ENCODE measurements at places on chromosomes 5 and 9.

- no peak for DNase-seq
Observed at GRCh38 chr9:137611623-137612609, 6.4 kb downstream of the ARRDC1 start.

GRCh38 chr9:68844157-68844556, 139.1 kb downstream of the PIP5K1B start:
- no peak for DNase-seq

DNA sequence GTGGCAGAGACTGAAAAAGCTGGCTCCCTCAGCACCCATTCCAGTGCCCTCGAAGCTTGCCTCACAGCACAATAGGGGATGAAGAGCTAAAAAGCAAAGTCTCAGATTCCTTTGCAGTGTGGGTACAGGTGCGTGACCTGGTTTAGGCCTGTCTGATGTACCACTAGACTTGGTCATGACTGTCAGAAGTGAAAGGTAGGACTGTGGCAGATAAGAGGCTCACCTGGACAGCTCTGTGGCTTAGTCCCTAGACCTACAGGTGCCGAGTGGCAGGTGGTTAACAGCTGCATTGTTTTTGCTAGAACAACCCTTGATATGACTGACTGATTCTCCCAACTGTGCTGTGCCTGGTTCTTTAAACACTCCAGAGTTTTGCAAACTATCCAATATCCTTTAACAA, 14.7 kb upstream of the SFXN1 start:
- no peak for DNase-seq

DNA sequence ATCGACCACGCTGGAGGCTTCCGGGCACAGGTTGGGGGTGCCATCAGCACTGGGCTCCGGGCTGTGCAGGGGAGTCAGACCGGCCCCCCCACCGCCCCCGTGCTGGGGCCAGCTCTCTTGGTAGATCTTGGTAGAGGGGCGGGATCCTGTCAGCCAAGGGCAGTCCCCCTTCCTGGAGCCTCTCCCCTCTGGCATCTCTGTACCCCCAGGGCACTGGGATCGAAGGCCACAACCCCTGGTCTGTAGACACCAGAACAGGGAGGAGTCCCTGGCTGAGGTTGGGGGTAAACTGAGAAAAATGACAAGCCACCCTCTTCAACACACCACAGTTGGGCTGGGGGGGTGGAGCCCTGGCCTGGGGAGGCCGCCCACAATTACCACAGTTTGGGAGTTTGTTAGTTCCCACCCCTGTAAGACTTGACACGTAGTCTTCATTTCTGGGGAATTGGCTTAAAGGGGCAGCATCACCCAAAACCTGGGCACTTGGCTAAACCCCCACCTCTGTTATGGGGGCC, 882 bp downstream of the CERCAM start:
- DNase-seq: no peak

GRCh38 chr5:164256351-164256750, 750.9 kb downstream of the MAT2B start:
- no peak for DNase-seq

DNA sequence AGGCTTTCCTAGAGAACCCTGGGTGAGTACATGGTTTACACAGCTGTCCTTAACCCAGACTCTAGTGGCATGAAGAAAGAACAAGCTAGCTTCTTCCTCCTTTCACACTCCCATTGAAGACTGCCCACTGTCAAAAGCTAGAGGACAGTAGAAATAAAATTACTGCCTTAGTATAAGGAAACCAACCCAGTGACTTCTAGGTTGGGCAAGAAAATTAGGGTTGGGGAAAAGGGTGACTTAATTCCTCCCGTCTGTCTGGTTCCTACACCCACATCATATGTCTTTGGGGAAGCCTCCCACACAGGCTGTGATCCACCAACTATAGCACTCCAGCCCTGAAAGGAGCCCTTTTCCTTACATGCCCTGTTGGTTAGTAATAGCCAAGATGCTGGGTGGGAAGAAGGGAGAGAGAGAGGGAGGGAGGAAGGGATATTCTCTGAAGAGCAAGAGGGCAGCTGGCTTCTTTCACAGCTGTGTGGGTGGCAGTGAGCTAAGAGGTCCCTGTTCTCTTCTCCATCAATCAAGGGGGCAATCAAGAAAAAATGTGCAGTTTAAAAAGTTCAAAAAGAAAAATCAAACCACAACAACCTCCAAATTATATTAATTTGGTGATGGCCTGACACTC, 21.7 kb downstream of the HBEGF start:
- DNase-seq: no peak

GRCh38 chr9:68762570-68762969, 57.5 kb downstream of the PIP5K1B start:
- no peak for DNase-seq

- no peak for DNase-seq
Observed at GRCh38 chr9:109086221-109086620, 33.5 kb downstream of the TMEM245 start.

DNA sequence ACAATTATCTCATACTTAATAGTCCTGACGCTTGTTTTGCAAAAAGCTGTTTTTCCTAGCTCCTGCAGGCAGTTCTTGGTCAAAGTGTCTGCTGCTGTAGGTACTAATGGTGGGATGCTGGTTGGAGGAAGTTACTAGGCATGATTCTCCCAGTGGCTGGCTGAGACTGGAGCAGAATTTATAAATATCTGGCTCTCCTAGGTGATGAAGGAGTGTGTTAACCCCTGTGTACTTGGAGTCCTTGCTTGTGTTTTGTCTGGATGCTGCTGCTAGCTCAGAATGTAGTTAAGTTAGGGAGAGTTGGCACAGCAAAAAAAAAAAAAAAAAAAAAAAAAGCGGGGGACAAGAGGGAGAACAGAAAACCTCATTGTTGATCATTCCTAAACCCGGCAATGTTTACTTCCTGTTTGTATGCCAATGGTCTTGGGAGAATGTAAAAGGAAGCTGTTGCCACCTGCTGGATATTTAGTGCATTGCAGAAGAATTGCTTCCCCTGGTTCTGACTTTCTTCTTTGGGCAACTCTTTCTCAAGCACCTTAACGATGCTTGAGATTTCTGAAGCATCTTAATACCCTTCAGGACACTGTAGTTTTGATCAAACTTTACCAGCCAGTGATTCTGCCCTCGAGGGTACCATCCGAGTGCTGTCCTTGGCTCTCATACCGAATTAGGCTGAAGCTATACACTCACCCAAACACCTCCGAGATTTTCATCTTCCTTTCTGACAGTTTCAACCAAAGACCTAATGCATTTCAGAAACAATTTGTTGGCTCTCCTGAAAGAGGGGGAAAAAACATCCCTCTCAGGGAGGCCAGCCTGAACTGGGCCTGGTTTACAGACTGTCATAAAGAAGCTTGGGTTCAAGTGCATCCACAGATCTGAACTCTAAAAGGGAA, 71.7 kb upstream of the WWC1 start:
- no peak for DNase-seq

DNA sequence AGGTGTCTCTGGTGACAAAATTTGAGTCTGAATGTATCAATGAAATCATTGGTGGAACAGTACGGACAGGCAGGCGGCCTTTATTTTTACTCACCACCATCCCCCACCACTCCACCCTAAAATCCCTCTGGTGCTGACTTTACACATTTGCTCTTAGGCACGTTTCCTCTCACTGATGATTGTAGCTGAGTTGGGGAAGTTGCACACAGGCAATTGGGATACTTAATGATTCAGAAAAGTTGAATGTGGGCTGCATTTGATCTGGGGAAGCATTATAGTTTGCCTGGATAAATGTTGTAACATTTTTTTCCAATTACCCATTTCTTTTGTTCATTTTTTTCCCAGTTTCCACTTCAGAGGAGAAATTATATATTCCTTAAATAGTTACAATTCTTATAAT, 658.4 kb downstream of the TLR4 start:
- no peak for DNase-seq

DNA sequence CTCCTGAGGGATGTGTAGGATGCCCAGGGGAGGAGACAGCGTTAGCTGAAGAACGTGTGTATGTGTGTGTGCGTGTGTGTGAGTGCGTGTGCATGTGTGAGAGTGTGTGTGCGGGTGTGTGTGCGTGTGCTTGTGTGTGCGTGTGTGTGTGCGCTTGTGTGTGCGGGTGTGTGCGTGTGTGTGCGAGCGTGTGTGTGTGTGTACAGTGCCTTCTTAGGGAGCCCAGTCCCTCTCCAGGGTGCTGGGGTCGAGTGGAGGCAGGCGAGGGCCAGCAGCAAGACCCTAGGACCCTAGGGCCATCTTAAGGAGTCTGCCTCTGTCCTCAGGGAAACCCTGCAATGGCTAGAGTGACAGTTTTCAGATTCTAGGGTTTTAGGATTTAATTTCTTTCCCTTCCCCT, 26.0 kb upstream of the STXBP1 start:
- no peak for DNase-seq

DNA sequence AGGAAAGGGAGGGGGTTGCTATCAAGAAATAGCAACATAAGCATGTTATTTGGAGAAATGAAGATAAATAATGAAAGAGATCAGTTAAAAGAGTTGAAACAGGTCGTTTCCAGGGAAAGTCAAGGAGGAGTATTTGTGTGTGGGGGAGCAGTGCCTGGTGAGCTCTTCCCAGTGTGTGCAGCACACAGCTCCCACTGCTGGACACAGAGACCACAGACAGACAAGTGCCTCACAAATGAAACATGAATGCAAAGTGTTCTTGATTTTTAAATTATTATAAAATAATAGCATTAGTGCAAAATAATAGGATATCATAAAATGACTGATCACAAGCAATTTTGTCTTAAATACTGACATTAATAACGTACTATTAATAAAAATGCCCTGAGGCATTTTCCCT, 40.8 kb downstream of the LIFR start:
- no peak for DNase-seq

DNA sequence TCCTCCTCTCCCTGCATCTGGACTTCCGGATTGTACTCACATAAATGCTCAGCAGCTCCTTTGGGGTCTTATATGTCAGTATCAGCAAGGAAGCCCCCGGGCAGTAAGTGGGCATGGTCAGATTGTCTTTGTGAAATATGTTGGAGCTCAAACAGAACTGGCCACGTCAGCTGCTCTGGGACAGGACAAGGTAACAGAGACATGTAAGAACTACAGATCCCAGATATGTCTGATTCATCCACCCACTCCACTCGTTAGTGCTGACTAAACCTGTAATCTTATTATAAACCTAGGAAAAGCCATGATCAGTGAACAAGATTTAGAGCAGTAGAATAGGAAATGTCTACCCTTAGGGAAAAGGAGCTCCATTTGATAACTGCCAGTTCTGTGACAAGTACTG, 561.8 kb downstream of the CETN3 start:
- no peak for DNase-seq

- DNase-seq: no peak
Observed at GRCh38 chr9:19127871-19128500, 694 bp upstream of the PLIN2 start.

GRCh38 chr9:110047232-110047954, 160.6 kb downstream of the C9orf152 start:
- no peak for DNase-seq

GRCh38 chr9:137590469-137591383, at the start of gene ZMYND19:
TSS of gene ZMYND19 (minus strand) at chr9:137590512. CDS start at chr9:137590263, 249 bp downstream.
- peak; percentile 84 for DNase-seq

DNA sequence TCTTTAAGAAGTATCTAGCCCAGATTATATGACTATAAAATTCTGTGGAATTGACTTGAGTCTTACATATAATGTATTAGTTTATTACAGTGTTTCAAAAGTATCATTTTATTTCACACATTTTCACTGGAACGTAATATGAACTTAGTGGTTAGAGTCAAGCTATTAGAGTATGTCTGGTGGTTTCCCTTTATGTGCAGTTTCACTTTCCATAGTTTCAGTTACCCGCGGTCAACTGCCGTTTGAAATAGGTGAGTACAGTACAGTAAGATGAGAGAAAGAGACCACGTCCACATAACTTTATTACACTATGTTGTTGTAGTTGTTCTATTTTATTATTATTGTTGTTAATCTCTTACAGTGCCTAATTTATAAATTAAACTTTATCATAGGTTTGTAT, 50.5 kb downstream of the COMMD10 start:
- no peak for DNase-seq

DNA sequence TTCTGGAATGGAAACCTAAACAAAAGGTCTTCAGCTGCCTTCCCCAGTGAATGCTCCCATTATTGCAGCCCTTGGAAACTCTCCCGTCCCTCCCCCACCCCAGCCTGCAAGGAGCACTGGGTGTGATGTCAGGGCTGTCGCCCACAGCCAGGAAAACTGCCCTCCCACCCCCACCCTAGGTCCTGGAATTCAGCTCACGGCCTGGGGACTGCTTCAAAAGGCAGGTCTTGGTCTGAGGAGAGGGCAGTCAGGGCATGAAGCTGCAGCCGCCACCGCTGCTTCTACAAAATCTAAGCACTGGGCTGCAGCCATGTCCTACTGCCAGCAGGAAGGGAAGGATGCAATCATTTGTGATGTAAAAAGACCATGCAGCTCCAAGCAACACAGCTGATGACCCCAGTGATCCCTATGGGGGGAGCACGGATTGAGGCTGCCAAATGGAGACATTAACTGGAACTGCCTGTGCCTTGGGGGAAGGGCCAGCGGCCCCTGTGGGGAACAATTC, 11.4 kb downstream of the GRHPR start:
- no peak for DNase-seq

DNA sequence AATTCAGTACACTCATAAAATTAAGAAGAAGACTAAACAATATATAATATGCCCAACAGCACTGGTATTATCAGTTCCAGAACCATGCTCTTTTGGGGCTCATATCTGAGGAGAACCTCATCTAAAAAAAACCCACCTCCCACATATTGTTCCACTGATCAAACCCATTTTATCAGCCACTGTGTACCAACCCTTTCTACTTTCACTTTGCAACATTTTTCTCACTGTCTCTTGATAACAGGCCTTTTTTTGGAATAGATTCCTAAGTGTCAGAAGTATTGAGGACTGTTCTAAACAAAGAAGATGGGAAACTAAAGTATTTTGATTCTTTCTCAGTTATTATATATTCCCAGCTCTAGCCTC, 173.2 kb downstream of the GABRB2 start:
- DNase-seq: no peak

GRCh38 chr5:82666312-82666711, 388.2 kb upstream of the RPS23 start:
- DNase-seq: no peak

DNA sequence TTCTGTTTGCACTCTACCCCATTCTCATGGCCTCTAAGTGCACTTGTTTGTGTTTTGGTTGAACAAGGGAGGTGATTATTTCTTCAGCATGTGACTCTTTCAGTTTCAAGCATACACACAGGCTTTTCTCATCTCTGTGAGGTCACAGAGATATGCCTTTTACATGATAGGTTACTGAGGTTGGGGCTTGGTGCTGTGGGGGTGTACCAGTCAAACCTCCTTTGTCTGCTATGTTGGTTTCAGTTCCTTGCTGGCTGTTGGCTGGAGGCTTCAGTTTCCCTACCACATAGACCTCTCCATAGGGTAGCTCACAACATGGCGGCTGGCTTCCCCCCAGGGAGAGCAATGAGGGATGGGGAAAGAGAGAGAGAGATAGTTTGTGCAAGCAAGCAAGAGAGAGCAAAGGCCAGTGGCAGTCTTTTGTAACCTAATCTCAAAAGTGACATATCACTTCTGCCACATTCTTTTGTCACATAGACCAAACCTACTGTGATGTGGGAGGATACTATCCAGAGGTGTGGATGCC, 96.7 kb upstream of the SEMA6A start:
- no peak for DNase-seq

- DNase-seq: no peak
Observed at GRCh38 chr9:78316166-78316892, 19.4 kb downstream of the PSAT1 start.

GRCh38 chr5:72351376-72351775, 31.2 kb downstream of the PTCD2 start:
- no peak for DNase-seq

- no peak for DNase-seq
Observed at GRCh38 chr5:78974601-78975000, 10.5 kb downstream of the ARSB start.
